MV-4-11 (cell line): ENCODE measurements at places on chromosomes 7 and 10.

DNA sequence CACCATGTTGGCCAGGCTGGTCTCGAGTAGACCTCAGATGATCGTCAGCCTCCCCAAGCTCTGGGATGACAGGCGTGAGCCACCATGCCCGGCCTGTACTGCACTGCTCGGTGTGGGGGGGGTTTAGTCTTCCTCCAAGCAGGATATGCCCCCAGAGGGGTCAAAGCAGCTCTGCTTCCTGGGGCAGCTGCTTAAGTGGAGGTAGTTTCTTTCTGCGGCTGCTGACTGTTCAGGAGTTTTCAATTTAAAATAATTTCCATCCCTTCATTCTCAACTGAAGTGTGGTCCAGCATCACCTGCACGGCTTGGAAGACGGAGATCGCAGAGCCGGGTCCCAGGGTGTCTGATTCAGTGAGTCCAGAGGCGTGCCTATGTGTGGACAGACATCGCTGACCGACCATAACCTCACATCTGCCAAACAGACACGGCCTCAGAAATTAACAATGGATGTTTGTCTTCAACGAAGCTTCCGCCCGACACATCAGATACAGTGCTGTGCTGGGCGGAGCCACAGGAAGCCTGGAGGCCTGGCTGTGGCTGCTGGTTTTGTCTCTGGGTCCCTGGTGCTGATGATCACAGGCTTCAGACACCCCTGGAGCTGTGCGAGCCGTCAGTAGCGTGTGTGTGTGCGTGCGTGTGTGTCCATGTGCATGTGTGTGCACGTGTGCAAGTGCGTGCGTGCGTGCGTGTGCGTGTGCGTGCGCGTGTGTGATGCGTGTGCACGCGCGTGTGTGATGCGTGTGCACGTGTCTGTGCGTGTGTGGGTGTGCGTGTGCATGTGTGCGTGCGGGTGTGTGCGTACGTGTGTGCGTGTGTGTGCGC, 226.5 kb upstream of the PITRM1 start:
- DNase-seq = no peak

DNA sequence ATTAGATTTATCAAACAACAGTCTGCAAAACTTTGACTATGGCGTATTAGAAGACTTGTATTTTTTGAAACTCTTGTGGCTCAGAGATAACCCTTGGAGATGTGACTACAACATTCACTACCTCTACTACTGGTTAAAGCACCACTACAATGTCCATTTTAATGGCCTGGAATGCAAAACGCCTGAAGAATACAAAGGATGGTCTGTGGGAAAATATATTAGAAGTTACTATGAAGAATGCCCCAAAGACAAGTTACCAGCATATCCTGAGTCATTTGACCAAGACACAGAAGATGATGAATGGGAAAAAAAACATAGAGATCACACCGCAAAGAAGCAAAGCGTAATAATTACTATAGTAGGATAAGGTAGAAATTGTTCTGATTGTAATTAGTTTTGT, 31.4 kb downstream of the LRRC17 start:
- no peak for DNase-seq

DNA sequence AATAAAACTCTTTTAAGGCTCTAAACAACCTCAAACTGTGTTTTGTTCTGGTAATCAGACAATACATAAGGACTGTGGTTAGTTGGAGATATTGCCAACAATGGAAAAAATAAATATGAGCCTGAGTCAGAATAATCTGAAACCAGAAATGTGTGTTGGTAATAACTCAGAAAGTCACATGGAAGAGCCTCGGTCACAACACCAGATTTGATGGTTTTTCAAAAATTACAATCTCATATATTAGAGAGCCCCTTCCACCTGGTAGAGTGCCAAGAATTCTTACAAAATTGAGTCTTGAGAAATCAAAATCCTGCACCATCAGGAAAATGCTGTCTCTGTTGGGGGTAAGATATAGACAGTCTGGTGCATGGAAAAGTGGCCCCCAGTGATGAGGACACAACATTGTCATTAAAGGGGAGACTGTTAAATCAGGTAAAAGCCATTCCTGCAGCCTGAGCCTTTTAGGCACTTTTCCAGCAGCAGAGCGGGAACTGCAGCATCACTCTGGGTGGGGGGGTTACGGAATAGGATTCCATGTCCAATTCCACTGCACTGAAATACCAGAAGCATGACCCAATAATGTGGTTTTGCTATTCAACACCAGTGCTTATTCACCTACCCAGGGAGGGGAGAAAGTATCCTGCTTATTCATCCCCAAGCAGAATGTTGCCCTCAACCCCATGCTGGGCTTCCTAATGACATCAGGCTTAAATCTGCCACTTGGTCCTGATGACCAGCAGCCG, 9.5 kb upstream of the ADAM12 start:
- no peak for DNase-seq

- DNase-seq = no peak
Observed at GRCh38 chr10:59382831-59383295, 20.5 kb upstream of the FAM13C start.

DNA sequence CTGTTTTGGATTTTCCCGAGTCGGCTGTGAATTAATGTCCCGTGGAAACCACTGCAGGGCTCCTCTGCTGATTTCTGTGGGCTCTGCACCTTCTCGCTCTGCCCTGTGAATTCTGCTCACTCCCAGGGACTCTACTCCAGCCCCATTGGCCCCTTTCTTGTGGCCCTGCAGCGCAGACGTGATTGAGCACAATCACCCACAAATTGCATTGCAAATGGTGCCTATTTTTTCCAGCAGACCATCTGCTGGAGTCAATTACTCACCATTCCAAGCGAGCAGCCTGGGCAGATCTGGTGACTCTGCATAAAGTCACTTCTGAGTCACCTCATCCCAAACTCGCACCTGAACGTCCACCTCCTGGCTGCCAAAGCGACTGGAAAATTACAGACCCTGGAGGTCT, 235.8 kb downstream of the PAXIP1 start:
- DNase-seq = no peak

GRCh38 chr7:28362812-28363211, 49.5 kb upstream of the CREB5 start:
- DNase-seq = no peak

DNA sequence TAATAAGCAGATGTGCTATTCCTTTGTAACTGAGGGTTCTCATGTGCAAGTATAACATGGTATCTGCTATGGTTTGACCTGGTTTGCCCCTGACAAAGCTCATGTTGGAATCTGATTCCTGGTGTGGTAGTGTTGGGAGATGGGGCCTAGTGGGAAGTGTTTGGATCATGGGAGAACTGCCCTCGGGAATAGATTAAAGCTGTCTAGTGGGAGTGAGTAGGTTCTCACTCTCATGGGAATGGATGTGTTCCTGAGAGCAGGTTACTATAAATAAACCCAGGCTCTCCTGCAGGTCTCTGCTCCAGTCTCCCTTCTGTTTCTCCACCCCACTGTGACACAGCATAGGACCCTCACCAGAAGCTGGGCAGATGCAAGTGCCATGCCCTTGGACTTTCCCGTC, 97.7 kb downstream of the ATE1 start:
- DNase-seq = no peak

GRCh38 chr10:90930070-90930837, 9.4 kb upstream of the ANKRD1 start:
- no peak for DNase-seq

DNA sequence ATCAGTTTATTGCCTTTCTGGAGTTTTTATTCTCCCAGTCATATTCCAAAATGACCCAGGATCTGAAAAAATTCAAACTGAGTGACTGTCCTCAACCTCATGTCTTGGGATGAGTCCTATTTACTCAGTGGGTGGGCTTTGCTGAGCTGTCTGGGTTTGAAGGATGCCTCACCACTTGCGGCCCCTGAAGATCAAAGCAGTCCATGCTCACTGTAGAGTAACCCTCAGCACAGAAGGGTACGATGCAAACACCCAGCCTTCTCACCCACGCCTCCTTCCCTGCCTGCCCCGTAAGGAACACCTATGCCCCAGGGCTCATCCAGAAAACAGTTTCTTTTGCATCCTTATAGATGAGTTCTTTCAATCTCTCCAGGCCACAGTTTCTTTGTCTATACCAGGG, 42.2 kb upstream of the GRB10 start:
- no peak for DNase-seq

DNA sequence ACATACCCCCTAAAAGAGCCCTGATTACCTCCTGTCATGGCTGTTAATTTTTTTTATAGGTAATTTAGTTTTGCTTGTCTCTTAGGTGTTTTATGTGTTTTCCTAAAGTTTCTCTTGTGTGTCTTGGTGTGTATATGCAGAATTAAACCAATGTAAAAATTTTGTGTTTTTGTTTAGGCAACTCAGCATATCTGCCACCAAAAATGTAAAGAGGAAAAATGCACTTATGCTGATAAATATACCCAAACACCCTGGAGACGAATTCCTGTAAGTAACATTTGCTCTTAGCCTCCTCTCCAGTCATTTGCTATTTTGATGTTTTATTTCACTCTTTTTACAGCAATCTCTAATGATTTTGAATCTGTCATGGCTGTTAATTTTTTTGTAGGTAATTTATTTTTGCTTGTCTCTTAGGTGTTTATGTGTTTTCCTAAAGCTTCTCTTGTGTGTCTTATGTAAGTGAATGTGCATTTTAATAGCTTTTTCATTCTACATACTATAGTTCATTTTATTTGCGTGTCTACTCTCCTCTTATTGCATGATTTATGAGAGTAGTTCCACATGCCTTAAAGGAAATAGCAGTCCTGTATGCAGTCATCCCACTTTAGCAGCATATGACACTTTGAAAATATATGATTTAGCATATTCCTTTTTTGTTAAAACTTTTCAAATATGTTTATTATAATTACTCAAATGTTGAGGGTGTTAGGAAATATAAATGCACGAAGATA, 149.2 kb downstream of the CCSER2 start:
- DNase-seq = no peak

- DNase-seq = no peak
Observed at GRCh38 chr10:57049096-57049495, 688.0 kb upstream of the ZWINT start.

GRCh38 chr10:89001729-89002072, 11.1 kb downstream of the FAS start:
- no peak for DNase-seq

DNA sequence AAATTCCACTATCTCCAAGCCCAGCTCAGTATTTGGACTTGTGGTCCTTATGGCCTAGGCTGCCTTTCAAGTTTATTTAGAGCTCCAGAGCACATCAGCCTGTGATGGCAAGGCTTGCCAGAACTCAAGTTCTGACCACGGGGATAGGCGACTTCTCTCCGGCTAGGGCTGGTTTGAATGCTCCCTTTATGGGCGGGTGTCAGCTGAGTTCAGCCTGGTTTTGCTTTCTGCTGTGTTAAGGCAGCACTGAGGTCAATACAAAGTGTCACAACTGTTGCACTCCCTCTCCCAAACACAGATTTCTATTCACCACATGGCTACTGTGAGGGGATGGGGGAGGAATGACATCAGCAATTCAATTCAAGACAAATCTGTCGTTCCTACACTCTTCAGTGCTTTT, 318.1 kb upstream of the MYO3A start:
- no peak for DNase-seq

- peak; percentile 38 for DNase-seq
Observed at GRCh38 chr7:8724080-8724718, 290.8 kb downstream of the NXPH1 start.

DNA sequence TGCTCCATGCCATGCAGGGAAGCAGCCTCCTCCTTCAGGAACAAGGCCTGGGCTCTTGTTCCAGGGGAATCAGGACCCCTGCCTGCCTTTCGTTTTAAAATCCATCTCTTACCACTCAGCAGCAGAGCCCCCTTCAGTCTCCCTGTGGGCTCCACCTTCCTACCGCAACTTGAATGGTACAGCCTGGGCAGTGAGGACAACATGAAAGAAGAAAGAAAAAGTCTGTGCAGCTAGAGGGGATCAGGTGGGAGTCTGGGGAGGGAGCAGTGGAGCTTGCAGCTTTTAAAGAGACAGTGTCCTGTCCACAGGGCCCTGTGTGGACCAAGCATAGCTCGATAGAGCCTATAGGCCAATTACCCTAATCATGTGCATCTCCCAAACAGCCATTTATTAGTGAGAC, 3.7 kb downstream of the PLXNA4 start:
- no peak for DNase-seq

- no peak for DNase-seq
Observed at GRCh38 chr10:60367024-60367423, 22.7 kb downstream of the ANK3 start.

GRCh38 chr7:117041007-117041406, 87.7 kb downstream of the ST7 start:
- DNase-seq = peak; percentile 75

DNA sequence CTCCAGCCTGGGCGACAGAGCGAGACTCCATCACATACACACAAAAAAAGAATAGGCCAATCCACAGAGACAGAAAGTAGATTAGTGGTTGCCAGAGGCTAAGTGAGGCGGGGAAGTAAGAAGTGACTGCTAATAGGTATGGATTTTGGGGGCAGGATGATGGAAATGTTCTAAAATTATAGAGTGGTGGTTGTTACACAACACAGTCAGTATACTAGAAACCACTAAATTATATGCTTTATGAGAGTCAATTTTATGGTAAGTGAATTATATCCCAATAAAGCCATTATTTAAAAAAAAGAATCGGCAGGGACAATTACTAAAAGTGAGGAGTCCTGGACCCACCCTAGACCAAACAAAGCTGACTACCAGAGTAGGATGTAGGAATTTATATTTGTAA, 24.3 kb downstream of the DENND2A start:
- no peak for DNase-seq

DNA sequence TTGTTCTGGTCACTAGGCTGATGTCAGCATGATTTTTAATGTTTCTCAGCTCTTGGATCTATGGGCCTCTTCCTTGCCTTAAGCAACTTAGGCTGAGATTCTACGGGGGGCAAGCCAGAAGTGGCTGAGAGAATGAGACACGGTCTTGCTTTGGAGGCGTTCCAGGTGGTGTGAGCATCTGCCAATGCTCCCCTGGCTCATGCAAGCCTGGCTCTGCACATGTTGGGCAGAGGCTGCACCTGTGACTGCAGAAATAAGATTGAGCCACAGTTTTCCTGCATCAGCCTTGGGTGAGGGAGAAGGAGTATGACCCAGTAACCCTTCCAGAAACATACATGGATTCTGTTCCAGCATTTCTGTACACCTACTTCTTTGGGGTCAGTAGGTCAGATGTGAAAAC, 41.9 kb downstream of the C10orf120 start:
- DNase-seq = no peak
